IMR-90 (cell line): ENCODE measurements at places on chromosomes 6 and 20. TPM values are rescaled to one million over a fixed set of nuclear protein-coding genes. Genes with fewer than 3 reads are reported as not detected.

The FAM209B gene
- polyA plus RNA-seq = 0.24 and 0.32 TPM in 2 replicates

The KCNQ2 gene
- polyA plus RNA-seq = 0.02 TPM in 1 of 2 replicates, not detected in the other

The PNPLA1 gene
- not detected in 2 replicates for polyA plus RNA-seq

The SMOC2 gene
- not detected in 2 replicates for polyA plus RNA-seq

The TNXB gene
- 0.05 and 0.42 TPM in 2 replicates for polyA plus RNA-seq

The TUBB2A gene
- polyA plus RNA-seq = 264 and 300 TPM in 2 replicates

The LY6G5B gene
- 10.2 and 13.6 TPM in 2 replicates for polyA plus RNA-seq

The EYA2 gene
- 5.0 and 5.4 TPM in 2 replicates for polyA plus RNA-seq

The STMND1 gene
- polyA plus RNA-seq = not detected in 2 replicates

The GJA1 gene
- polyA plus RNA-seq = 131 and 180 TPM in 2 replicates

The SLC17A3 gene
- not detected in 2 replicates for polyA plus RNA-seq

The DEFB124 gene
- not detected in 2 replicates for polyA plus RNA-seq

The RGS17 gene
- polyA plus RNA-seq = 0.53 and 0.75 TPM in 2 replicates

The CST3 gene
- polyA plus RNA-seq = 471 and 531 TPM in 2 replicates

The CLPSL1 gene
- polyA plus RNA-seq = not detected in 2 replicates

The NINL gene
- polyA plus RNA-seq = 10.4 and 11.2 TPM in 2 replicates

The PCK1 gene
- polyA plus RNA-seq = not detected in 2 replicates

The NKX2-2 gene
- not detected in 2 replicates for polyA plus RNA-seq
